ENCODE measurements at places on chromosomes 1 and 21.
A peak's percentile ranks its signal among the peaks of the same experiment; 100 is the strongest.

DNA sequence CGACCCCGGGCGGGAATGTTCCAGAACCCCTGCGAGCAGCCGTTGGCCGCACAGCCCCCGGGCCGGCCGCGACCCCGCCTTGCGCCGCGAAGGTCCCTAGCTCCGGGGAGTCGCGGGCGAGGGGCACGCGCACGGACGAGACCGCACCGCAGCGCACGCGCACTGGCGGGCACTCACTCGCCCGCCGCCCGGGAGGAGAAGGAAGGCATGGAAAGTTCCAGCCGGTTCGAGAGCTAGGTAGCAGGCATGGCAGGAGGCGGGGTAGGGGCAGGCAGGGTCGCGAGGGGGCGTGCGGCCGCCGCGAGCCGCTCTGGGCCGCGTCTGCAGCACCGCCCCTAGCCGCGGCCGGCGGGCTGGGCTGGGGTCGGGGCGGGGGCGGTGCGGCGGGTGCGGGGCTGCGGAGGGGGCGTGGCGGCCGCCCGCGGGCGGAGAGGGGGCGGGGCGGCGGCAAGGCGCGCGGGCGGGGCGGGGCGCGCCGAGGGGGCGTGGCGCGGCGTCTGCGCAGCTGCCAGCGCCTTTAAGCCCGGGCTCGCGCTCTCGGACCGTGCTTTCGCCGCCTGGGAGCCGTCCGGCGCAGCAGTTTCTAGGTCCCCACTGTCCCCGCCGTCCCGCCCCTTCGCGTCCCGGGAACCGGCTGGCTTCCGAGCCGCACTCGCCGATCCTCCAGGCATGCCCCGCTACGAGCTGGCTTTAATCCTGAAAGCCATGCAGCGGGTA lies at the start of the genes MRPS6 and SLC5A3:
MRPS6 (plus strand) TSS at position 547 of the 717 bp plus-strand sequence; CDS start at position 670, 123 bp downstream.
SLC5A3 (plus strand) TSS at position 547 of the 717 bp plus-strand sequence. CDS start 21,621 bp downstream, outside the sequence.
- peak; percentile 57 for DNase-seq

DNA sequence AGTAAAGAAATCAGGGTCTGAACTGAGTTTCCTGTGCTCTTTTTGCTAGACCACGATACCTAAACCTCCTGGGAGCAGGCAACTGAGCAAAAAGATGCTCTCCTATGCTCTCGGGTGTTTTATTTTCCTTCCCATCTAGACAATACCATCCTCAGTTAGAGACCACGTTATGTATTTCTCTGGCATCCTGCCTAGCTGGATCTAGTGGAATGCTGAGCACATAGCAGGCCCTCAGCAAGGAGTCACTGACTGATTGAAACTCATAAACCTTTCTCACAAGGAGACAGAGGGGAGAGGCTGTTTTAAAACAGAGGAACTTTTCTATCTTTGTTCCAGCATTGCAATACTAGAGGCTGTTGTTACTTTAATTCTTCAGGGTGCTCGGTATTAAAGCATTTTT lies 168.0 kb downstream of the CYYR1 start:
- DNase-seq: peak; percentile 42

GRCh38 chr1:202698276-202698675 lies 12.0 kb downstream of the SYT2 start:
- DNase-seq: no peak

DNA sequence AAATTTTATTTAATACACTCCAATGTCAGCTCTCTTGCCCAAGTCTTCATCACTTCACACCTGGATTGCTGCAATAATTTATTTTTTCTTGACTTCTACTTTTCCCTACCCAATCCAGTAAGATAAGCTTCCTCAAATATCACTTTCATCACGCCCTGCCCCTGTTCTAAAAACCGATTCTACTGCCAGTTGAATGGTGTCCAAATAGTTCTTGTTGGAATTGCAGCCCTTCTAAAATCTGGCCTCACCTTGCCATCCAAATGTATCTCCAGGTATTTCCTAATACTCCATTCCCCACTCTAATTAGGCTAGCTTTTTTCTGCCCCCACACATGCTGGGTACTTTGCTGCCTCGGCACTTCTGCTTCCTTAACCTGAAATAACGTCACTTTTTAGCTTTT lies 152.5 kb downstream of the HMCN1 start:
- no peak for DNase-seq

GRCh38 chr1:51744506-51745303 lies 127.8 kb downstream of the OSBPL9 start:
- DNase-seq: no peak

DNA sequence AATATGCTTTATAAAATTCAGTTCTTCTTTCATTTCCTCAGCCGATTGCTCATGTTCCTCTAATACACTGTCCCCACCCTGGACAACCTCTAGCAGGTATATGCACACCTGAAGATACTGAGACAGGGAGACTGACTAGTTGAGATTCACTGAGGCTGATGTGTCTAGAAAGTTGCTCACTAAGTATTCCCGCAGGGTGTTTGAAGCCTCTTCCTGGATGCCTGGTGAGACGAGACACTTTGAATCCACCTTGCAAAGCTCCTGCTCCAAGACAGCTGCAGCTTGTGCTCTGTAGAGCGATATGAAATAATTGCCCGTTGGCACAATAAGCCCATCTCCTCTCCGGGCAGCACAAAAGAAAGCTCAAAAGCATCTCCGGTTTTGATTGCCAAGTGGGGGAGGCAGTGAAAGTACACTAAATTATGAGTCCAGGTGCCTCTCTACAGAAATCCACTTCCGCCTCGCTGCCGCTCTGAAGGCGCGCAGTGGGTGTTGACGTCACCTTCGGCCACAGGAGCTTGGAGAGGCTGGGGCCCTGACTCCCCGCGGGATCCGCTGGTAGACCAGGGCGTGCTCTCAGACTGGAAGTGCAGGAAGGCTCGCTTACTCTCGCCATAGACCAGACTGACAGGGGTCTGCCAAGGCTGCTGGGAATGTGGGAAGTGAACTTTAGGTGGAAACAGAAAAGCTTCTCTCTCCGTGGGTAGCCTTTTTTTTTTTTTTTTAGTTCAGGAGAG lies 46.3 kb downstream of the GPA33 start:
- DNase-seq: peak; percentile 44

DNA sequence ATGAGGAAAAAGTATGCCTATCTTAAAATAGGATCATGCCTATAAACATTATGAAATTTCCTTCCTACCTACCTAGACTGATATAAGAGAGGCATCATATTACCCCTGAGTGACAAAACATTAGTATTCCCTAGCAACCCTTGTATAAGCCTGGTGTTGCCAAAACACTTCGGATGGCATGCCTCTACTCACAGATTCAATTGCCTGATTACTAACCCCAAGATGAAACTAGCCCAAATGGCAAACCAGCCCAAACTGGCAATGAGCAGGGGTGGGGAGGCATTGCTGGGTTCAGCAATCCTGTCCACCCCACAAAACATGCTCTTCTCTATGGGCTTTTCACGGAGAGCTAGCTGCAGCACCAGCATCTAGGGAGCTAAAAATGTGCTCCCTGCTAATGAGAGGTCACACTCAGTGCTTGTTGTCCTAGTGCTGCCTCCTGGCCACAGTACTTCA lies 13.9 kb downstream of the PALMD start:
- DNase-seq: peak; percentile 93

- DNase-seq: no peak
Observed at GRCh38 chr1:220462752-220463151, 65.2 kb upstream of the MARK1 start.

DNA sequence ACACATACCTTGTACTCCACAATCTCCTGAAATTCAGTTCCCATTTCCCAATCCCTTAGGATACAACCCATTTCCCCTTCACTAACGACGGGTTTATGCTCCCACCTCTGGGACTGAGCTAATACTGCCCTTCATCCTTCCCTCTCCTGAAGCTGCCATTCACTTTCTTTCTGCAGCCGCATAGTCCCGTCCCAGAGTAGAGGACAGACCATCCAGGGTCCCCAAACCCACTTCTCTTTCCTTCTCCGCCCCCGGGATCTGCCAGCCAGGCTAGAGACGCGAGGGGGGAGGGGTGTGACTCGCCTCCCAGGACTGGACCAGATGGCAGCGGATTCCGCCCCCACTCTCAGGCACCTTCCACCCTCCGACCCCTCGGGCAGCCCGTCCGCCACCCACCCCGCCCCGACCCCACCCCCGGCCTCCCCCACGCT lies 679 bp downstream of the ABL2 start:
- peak; percentile 17 for DNase-seq

DNA sequence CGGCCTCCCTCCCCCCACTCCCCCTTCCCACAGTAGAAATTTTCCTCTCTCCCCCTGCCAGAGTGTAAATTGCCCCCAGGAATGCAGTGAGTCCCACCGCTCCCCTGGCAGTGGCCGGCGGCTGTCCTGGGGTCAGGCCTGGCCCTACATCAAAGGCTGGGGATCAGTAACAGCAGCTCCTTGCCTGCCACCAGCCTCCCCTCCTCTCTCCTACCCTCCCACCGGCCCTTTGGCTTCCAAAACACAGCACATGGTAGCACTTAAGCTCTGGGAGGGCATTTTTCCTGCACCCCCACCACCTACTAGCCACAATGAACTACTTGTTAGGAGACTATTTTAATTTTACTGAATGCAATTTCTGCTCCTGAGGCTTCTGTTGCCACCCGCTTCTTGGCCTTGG lies 9.0 kb upstream of the COL8A2 start:
- DNase-seq: no peak

- DNase-seq: peak; percentile 35
Observed at GRCh38 chr1:231993968-231994455, 367.4 kb downstream of the DISC1 start.
